ENCODE measurements at places on chromosomes 6 and 20.

DNA sequence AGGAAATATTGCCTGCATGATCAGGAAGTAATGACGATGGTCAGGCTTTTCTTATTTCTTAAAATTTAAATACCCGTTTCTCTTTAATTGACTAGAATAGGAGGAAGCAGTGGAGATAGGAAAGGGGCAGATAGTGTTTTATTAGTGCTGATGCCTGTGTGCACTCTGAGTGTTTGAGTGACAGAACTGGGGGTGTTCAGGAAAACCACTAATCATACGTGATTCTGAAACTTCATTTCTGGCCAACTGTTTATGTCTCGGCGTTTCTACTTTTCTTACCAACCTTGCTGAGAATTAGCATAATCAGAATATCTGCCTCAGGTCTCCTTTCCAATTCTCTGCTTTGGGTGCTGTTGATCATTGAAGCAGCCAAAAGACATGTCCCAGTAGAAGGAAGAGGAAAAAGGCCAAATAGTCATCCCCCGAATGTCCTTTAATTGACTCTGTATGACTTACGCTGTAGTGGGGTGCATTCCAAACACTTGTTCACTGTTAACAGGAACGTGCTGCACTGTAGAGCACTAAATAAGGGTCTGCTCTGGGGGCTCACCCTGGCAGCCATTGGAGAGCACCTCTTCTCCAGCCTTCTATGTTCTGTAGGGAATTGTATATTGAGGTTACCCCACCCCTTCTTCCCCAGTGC lies 152.9 kb downstream of the JARID2 start:
- no peak for DNase-seq
- peaks cover 16% of the 10 kb centered on the region for H3K4me1 ChIP-seq
- H3K27me3 ChIP-seq = no peaks in the 10 kb centered on the region
- no peak overlapping the region for H3K4me3 ChIP-seq

- H3K4me1 ChIP-seq = peaks cover 10% of the 10 kb centered on the region
- no peak for DNase-seq
- no peaks in the 10 kb centered on the region for H3K27me3 ChIP-seq
- H3K36me3 ChIP-seq = no peaks in the 10 kb centered on the region
Observed at GRCh38 chr6:26295691-26296555, 69.1 kb upstream of the BTN3A2 start.

GRCh38 chr20:51127713-51128112 lies 104.8 kb upstream of the KCNG1 start:
- peak overlapping the region; percentile 99 for H3K27ac ChIP-seq
- no peaks in the 10 kb centered on the region for H3K36me3 ChIP-seq
- no peaks in the 10 kb centered on the region for H3K27me3 ChIP-seq
- H3K4me1 ChIP-seq = peaks cover 16% of the 10 kb centered on the region
- H3K4me3 ChIP-seq = no peak overlapping the region

- no peak for DNase-seq
- no peaks in the 10 kb centered on the region for H3K27me3 ChIP-seq
- no peaks in the 10 kb centered on the region for H3K4me1 ChIP-seq
- H3K36me3 ChIP-seq = no peaks in the 10 kb centered on the region
Observed at GRCh38 chr6:90375681-90376439, 79.2 kb upstream of the BACH2 start.

GRCh38 chr6:116363759-116364158 lies 7.0 kb upstream of the DSE start:
- no peaks in the 10 kb centered on the region for H3K27me3 ChIP-seq
- no peaks in the 10 kb centered on the region for H3K36me3 ChIP-seq
- 0 out of 2 replicates have a peak, but pooled peaks cover 11% of the 10 kb centered on the region for H3K4me1 ChIP-seq
- no peak overlapping the region for H3K4me3 ChIP-seq

GRCh38 chr6:136323431-136324112 lies 33.9 kb upstream of the BCLAF1 start:
- no peak overlapping the region for H3K27ac ChIP-seq
- H3K27me3 ChIP-seq = no peaks in the 10 kb centered on the region
- no peak for DNase-seq
- H3K4me1 ChIP-seq = no peaks in the 10 kb centered on the region
- H3K36me3 ChIP-seq = no peaks in the 10 kb centered on the region

DNA sequence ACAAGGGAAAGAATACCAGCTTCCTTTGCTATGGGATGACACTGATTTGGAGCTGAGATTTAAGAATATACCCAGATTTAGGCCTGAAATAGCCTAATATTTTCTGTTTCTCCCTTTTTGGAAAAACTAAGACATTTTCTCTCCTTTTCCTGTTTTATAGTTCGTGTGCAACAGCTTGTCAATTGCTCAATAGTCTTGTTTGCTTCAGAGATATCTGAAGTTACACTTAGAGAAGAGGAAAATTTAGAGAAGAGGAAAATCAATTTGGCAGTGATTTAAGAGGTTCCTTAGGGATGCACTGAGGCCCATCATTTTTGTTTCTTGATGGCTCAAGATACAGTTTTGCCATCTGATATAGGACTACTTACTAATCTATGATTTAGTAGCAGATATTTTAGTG lies 398.6 kb downstream of the RFPL4B start:
- no peak overlapping the region for H3K4me3 ChIP-seq
- no peak overlapping the region for H3K27ac ChIP-seq
- no peak for DNase-seq
- no peaks in the 10 kb centered on the region for H3K27me3 ChIP-seq
- H3K36me3 ChIP-seq = no peaks in the 10 kb centered on the region

DNA sequence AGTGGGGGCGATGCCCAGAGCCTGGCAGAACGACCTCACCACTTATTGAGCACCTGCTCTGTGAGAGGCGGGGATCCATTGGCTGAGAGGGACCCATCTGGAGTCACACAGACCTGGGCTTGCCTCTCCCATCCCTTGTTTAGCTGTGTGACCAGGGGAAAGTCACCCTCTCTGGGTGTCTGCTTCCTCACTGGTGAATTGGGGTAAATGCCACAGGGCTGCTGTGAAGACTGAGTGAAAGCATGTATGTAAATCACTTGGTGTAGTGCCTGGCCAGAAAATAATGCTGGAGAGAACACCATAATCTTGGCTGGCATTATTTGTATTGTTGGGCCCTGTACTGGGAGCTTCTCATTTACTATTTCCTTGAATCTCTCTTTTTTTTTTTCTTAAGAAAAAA lies 83.4 kb upstream of the PRL start:
- no peaks in the 10 kb centered on the region for H3K4me1 ChIP-seq
- no peak overlapping the region for H3K27ac ChIP-seq

DNA sequence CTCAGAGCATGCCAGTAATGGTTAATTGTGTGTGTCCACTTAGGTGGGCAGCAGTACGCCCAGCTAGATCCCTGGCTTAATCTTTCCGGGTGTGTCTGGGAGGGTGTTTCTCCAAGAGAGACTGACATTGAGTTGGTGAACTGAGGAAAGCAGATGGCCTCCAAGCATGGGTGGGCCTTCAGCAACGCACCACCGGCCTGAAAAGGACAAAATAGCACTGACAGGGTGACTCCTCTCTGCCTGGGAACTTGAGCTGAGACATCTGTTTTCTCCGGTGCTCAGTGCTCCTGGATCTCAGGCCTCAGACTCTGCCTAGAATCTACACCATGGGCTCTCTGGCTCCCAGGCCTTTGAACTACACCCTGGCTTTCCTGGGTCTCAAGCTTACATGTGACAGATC lies 43.2 kb downstream of the C6orf118 start:
- DNase-seq = no peak
- no peaks in the 10 kb centered on the region for H3K36me3 ChIP-seq

GRCh38 chr6:126764671-126765070 lies 353.8 kb upstream of the RSPO3 start:
- no peak for DNase-seq
- H3K4me1 ChIP-seq = no peaks in the 10 kb centered on the region
- H3K27ac ChIP-seq = no peak overlapping the region
- H3K36me3 ChIP-seq = no peaks in the 10 kb centered on the region
- H3K4me3 ChIP-seq = no peak overlapping the region
- H3K27me3 ChIP-seq = peaks cover 6% of the 10 kb centered on the region

DNA sequence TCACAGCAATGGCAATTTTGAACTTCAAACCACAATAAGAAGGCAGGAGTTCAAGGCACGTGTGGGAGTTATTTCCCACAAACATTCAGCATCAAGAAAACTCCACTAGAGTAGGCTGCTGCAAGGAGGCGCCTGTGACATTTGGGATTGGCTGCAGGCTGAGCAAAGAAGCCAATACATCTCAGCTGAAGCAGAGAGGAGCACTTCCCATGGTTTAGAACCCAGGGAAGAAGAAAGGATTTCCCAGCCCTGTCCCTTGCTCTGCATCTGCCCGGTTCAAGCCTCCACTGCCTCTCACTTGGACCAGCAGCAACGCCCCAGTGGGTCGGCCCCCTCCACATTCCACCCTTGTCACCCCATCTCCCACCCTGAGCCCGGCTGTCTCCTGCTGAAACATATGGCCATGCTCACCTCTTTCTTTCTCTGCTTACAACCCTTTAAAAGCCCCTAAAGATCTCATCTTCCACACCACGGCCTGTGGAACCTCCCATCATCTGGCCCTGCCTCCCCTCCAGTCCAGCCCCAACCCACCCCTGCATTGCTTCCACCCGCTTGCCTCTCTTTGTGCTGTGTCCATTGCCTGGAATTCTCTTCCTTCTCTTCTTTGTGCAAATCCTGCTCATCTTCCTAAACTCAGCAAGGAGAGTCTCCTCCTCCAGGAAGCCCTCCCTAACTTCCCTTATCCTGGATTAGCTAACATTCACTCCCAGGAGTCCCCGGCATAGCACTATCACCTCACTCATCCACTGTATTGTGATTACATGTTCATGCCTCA lies 128.3 kb downstream of the ANKRD60 start:
- H3K27ac ChIP-seq = no peak overlapping the region
- DNase-seq = no peak
- no peaks in the 10 kb centered on the region for H3K27me3 ChIP-seq
- H3K36me3 ChIP-seq = no peaks in the 10 kb centered on the region
- no peak overlapping the region for H3K4me3 ChIP-seq

Data from SK-N-SH (cell line).